Stimulated activated CD4-positive, alpha-beta T cell treated with anti-CD3 and anti-CD28 coated beads, Interleukin-4, amount 100 ng/mL, for 1 hour (primary cell): ENCODE measurements at places on chromosomes 16 and 17.

DNA sequence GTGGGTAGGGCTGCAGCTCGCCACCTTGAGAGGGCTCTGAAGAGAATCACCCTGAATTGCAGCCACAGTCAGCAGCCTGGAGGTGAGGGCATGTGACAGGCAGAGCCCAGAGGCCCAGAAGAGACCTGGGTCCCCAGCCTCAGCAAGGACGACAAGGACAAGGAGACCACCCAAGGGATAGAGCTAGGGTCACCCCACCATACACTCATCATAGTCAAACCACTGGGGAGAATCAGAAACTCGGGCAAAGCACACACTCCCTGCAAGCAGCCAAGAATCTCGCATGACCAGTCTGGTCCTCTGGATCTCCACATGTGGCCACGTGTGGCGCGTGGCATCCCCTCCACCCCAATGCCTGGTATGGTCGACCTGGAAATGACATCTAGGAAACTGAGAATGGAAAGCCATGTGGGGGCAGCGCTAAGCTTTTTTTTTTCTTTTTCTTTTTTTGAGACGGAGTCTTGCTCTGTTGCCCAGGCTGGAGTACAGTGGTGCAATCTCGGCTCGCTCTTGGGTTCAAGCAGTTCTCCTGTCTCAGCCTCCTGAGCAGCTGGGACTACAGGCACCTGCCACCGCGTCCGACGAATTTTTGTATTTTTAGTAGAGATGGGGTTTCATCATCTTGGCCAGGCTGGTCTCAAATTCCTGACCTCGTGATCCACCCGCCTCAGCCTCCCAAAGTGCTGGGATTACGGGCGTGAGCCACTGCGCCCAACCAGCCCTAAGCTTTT, 4.6 kb upstream of the SPHK1 start:
- no peak for DNase-seq

DNA sequence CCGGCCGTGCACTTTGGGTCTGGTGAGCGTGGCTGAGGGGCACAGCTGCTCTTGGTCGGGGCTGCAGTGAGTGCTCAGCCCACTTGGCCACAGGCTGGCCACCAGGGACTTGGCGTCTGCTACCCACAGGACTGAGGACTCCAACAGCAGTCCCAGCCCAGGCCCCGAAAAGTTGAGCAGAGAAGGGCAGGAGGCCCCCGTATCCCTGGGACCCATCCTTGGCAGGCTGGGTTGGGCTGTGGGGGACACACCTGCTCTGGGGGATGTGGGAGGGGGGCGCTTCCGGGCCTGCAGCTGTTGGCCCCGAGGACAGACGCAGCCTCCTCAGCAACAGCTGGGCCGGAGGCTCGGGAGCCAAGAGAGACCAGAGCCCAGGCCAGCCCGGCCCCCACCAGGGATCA, 19.4 kb upstream of the SSTR5 start:
- no peak for DNase-seq

DNA sequence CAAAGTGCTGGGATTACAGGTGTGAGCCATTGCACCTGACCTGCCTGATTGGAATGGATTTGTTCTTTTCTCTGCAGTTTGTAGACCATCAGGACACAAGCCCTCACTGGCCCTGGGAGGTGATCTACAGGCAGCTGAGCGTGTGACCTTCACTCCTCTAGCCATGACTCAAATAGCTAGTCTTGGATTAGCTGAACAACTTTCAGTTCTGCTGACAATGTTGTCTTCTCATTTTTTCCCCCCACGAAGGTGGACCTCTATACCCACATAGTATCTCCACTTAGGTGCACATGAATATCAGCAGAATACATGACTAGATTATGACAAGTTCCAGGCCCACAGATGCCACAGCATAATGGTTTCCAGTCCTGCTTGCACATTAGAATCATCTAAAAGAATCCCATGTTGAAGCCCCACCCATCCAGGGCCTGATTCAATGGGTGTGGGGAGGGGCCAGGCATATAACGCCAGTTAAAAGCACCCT, 36.8 kb downstream of the HS3ST3B1 start:
- DNase-seq: peak; percentile 25

DNA sequence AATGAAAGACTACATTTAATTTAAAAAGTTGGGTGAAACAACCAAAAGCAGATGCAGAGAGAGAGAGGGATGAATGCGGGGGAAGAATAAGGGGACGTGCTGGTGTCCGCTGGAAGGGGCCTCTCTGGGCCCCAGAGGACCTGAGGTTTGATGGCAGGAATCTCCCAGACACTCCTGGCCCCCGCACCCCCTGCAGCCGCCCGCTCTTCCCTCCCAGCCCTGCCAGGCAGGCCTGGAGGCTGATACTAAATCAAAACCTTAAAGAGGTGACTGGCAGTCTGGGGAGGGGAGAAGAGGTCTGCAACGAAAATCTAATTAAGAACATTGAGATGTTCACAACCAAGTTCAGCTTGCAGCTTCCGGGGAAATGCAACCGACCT, 2.4 kb downstream of the FOXL1 start:
- no peak for DNase-seq

GRCh38 chr17:33561569-33562334, 268.7 kb upstream of the ASIC2 start:
- no peak for DNase-seq

DNA sequence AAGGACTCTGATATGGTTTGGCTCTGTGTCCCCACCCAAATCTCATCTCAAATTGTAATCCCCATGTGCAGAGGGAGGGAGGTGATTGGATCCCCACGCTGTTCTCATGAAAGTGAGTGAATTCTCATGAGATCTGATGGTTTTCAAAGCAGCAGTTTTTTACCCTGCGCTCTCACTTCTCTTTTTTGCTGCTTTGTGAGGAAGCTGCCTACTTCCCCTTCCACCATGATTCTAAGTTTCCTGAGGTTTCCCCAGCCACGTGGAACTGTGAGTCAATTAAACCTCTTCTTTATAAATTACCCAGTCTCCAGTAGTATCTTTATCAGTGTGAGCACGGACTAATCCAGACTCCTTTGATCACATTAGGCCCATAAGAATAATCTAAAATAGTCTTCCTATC, 719.7 kb upstream of the CDH8 start:
- DNase-seq: no peak

- no peak for DNase-seq
Measured at GRCh38 chr17:61732169-61732568, 131.2 kb downstream of the BRIP1 start.

DNA sequence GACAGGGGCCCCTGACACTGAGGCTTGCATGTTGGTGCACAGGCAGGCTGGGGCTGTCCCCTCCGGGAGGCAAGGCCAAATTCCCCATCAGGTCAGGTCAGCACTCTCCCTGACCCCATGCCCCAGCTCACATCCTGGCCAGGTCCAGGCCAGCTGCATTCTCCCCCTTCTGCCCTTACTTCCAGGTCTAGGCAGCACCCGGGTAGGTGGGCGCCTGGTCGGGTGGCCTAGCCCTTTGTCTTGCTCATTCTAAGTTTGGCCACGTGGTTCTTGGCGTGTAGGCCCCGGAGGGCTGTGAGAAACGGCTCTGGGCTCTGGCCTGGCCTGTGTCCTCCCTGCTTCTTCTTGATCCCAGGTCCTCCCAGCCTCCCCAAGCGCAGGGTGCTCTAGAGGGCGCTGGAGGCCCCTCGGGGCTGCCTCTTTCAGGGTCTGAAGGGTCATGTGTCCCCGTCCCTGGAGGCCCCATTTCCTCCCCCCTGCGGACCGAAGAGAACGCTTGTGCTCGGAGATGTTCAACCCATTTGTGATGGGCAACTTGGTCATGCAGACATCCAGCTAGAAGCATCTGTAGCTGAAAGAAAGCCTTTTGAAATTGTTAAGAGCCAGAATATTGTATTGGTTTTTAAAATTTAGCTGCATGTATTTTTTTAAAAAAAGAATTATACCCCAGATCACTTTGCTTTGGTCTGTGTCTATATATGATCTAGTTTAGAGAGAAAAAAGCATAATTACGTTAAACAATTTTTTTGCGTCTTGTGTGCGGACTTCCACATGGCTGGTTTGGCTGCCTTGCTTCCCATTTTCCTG, 6.7 kb downstream of the BAHCC1 start:
- DNase-seq: no peak

DNA sequence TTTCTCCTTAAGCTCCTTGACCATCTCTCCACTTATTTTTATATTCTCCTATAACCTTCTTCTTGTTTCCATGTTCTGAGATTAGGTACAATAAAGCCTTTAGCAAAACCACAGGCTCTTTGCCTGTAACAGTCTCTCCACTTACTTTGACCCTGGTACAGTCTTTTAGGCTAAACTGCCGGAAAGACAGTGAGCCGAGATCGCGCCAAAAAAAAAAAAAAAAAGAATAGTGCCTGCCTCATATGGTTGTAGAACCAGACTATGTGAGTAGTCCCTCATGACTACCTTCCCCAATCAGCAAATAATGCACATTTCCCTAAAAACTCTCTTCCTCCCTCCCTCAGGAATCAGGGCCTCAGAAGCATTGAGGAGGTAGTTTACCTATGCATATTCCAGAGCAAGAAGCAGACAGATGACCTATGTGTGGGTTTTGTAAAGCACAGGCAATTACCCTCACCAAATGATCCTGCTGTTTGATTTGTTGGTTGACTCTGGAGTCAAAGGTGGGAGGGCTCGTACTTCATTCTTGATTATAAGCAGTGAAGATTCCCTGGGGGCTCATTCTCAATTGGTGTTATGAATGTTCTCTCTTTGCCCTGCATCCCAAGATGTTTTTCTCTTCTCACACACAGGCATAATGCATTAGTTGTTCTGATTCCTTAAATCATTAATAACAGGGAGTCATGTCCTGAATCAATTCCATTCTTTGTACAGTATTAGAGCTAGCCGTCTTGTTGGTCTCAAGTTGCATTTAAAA, 8.9 kb upstream of the NME1 start:
- no peak for DNase-seq

GRCh38 chr16:87329436-87330256, 12.5 kb upstream of the C16orf95 start:
- no peak for DNase-seq
